Activated CD4-positive, alpha-beta T cell treated with anti-CD3 and anti-CD28 coated beads, Interleukin-2, amount 50 U/mL, for 1 hour (primary cell): ENCODE measurements at places on chromosomes 4 and X.

GRCh38 chrX:11778230-11778629 lies 20.2 kb downstream of the MSL3 start:
- no peak for DNase-seq

DNA sequence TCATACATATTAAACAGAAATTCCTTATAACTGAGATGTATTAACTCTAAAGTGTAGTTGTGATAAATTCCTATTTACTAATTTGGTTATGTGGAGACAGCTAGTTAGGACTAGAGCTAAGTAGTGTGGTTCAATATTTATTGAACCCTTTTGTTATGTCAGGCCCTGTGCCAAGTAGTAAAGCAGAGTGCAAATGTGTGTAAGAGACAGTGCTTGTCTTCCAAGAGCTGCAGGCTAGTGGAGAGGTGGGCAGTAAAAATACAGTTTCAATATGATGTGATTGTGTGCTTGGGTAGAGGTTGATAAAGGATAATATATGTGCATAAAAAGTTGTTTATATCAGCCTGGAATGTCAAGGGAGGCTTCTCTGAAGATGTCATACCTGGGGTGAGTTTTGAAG lies 80.0 kb downstream of the TBC1D19 start:
- DNase-seq, result no peak

- no peak for DNase-seq
Observed at GRCh38 chr4:160562661-160563060, 1459.8 kb downstream of the RAPGEF2 start.

DNA sequence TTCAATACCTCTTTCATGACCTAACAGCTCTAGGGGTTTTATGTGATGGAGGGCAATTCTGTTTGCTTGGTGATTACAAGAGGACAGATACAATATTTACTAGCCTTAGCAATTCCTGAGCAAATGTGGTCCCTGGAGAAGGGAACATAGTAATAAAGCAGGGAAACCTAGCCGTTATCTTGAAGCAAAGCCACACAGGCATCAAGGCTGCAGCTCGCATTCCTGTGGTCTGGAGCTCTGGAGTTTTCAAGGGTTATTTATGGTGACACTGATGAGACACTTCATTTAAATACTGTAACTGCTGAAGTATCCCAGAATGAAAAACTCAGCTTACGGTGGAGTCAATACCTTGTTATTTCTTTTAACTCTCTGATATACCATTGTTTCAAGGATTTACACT lies 66.8 kb downstream of the AFF2 start:
- no peak for DNase-seq

- DNase-seq, result no peak
Observed at GRCh38 chr4:95939141-95939540, 99.2 kb downstream of the PDHA2 start.

- no peak for DNase-seq
Observed at GRCh38 chr4:10225096-10225495, 108.5 kb upstream of the WDR1 start.

GRCh38 chr4:12137575-12137974 lies 708.9 kb upstream of the HS3ST1 start:
- no peak for DNase-seq

DNA sequence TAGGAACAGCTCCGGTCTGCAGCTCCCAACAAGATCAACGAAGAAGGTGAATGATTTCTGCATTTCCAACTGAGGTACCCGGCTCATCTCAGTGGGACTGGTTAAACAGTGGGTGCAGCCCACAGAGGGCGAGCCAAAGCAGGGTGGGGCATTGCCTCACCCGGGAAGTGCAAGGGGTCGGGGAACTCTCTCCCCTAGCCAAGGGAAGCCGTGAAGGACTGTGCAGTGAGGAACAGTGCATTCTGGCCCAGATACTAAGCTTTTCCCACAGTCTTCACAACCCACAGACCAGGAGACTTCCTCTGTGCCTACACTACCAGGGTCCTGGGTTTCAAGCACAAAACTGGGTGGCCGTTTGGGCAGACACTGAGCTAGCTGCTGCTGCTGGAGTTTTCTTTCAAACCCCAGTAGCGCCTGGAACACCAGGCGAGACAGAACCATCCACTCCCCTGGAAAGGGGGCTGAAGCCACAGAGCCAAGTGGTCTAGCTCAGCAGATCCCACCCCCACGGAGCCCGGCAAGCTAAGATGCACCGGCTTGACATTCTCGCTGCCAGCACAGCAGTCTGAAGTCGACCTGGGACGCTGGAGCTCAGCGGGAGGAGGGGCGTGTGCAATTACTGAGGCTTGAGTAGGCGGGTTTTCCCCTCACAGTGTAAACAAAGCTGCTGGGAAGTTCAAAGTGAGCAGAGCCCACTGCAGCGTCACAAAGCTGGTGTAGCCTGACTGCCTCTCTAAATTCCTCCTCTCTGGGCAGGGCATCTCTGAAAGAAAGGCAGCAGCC lies 84.6 kb downstream of the THOC2 start:
- DNase-seq, result peak; percentile 4

DNA sequence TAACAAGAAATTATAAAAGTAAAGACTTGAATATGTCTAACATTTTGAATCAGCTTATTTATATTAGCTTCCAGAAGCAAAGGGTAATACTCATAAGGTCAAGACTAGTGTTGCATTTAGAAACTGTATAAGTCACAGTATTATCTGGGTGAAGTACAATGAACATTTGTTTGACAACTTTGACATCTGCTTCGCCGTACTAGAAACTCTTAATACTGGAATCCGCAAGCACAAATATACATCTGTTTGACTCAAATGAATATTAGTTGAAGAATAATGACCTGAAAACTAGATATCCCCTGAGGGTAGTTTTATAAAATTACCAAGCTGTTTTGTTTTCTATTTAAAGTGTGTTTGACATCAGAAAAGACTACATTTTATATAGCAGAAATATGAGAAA lies 135.4 kb upstream of the ATOH1 start:
- no peak for DNase-seq

DNA sequence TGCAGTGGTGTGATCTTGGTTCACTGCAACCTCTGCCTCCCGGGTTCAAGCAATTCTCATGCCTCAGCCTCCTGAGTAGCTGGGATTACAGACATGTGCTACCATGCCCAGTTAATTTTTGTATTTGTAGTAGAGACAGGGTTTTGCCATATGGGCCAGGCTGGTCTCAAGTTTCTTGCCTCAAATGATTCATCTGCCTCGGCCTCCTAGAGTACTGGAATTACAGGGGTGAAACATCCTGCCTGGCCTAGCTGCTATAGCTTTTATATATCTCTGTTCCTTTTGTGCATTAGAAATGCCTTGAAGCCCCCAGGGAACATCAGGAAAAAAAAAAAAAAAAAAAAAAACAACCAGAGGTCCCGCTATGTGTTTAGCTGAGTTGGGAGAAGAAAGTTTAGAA lies 34.8 kb downstream of the UBE2K start:
- no peak for DNase-seq

GRCh38 chr4:11469650-11470437 lies 41.1 kb upstream of the HS3ST1 start:
- DNase-seq, result no peak

GRCh38 chr4:122716825-122717448 lies 15.6 kb upstream of the BBS12 start:
- DNase-seq, result peak; percentile 74

DNA sequence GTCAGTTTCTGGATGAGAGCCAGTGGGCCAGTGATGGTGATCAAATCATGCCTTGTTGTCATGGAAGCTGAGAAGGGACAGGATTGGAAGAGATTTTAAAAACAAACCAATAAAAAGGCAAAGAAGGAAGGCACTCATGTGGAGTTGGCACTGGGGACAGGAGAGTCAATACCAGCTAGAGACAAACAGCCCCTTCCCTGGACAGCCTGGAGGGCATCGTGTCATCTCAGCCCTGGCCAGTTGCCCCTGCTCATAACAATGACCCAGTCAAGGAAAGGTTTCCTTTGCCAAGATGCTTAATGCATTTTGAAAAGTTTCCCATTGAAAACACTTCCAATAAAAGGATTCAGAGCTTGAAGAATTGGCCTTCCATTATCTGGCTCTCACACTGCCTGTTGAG lies 55.5 kb downstream of the SCML1 start:
- DNase-seq, result no peak

DNA sequence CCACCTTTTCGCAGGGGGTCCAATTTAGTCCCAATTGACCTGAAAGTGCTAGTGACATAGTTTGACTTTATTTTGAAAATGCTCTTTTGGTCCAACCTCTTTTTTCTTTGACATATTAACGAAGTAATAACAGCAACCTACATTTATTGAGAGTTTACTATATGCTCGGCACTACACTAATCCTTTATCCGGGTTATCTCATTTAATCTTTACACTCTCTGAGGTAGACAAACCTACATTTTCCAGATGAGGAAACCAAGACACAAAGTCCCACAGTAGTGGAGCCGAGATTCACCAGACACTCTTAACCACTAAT lies 307 bp upstream of the ATRX start:
- no peak for DNase-seq

GRCh38 chr4:8260656-8261111 lies 8.9 kb upstream of the HTRA3 start:
- DNase-seq, result no peak

DNA sequence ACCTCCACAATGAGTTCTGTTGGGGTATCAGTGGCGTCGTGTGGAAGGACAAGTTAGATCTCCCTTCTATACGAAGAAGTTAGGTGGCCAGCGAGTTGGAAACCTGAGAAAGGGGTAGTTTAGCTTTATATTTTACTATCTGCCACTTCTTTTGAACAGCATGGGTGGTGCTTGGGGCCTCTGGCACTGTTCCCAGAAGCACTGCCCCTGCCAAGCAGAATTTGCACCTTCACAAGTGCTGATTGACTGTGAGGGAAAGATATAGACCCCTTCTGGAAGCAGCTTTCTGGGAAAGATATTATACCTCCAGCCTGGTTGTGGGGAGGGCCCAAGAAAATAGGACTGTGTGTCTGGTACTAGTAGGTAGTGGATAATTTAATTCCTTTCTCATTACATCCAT lies 246.9 kb downstream of the FBXO8 start:
- no peak for DNase-seq

GRCh38 chr4:88752076-88752463 lies 54.4 kb upstream of the NAP1L5 start:
- no peak for DNase-seq

- no peak for DNase-seq
Observed at GRCh38 chr4:126991965-126992364, 640.8 kb upstream of the INTU start.

GRCh38 chr4:122119739-122120138 lies 32.4 kb upstream of the BLTP1 start:
- no peak for DNase-seq

GRCh38 chr4:184329235-184329634 lies 111.6 kb upstream of the ENPP6 start:
- no peak for DNase-seq

- DNase-seq, result no peak
Observed at GRCh38 chr4:7358100-7358735, 76.5 kb downstream of the PSAPL1 start.

- no peak for DNase-seq
Observed at GRCh38 chr4:27692868-27693634, 832.4 kb downstream of the STIM2 start.

DNA sequence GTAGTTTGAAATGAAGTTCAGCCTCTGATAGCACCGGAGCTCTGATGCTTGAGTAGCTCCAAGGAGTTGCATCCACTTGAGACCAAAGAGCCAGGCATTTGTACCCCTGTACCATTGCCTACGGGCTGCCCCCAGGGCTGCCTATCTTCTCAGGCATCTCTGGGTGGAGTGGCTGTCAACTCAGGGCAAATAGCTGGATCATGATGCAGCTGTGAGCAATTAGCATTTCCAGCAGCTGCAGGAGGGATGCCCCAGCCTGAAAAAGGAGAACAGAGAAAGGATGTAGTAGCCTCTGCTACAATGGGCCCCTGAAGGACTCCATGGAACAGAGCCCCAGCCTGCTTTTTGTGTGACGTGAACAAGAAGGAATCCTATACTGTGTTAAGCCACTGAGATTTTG lies 492.6 kb downstream of the BCOR start:
- no peak for DNase-seq

DNA sequence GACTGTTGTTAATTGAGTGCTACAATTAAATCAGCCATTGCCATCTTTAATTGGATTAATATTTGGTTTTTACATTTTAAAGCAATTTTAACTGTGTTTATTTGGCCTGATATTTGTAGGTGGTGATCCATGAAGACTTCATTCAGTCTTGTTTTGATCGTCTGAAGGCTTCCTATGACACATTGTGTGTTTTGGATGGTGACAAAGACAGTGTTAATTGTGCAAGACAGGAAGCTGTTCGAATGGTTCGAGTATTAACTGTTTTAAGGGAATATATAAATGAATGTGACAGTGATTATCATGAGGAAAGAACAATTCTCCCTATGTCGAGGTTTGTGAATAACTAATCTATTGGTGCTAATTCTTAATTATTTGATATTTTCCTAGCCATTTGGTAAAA lies 82.6 kb downstream of the USP9X start:
- no peak for DNase-seq

DNA sequence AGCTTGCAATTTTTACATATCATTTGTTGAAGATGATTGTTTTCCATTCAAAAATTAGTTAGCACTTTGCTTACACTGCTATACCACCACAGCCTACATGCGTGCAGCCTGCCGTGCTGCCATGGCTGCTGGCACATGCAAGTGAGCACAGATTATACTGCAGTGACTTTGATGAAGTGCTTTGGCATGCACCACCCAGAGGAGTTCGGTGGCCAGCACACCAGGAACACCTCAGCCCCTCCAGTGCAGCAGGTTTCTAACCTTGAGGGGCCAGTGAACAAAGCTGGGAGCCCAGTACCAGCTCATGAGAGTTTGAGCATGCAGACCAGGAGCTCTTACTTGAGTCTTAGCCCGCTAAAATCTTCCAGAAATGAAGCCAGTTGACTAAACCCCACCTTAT lies 431.5 kb downstream of the DACH2 start:
- no peak for DNase-seq

DNA sequence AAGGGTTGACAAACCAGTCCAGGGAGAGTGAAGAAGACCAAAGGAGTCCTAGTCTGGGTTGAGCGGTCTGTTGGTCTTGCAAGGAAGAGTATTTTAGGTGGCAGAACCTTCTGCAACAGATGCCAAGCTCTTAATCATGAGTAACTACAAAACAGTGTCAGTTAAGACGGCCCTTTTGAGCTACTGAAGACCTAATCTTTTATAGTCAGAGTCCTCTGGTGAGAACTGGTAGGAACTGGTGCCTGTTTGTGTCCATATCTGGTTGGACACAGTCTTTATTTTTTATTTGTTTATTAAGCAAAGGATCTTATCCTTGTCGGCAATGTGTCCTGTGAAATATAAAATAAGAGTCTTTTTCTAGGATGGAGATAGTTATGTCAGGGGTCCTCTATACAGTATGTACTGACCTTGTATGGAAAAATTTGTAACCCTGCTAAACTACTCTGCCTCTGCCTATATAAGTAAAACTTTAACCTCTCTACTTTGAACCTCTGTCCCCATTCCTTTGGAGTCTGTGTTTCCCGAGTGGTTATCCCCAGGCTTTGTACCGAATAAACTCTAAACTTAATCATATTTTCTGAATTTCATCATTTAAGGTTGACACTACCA lies 47.1 kb downstream of the FAM13A start:
- DNase-seq, result no peak

DNA sequence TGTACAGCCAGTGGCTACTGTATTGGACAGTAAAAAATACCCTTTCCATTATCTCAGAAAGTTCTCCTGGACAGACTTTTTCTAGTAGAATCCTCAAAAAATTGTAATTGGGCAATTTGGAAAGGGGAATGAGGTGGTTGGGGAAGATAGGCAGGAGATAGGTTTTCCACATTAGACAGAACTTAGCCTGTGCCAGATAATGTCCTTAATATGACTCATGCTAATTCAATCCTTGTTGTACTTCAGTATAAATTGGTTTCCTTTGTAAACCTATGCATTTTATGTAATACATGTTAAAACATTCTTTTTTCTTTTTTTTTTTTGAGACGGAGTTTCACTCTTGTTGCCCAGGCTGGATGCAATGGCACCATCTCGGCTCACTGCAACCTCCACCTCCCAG lies 8.9 kb downstream of the EIF4E start:
- no peak for DNase-seq
